Osteoblast (primary cell): ENCODE measurements at places on chromosomes 7 and 10. TPM values are rescaled to one million over a fixed set of nuclear protein-coding genes. Genes with fewer than 3 reads are reported as not detected.

Gene DLX6
- total RNA-seq, result 1.1 and 2.1 TPM in 2 replicates

Gene NRP1
- total RNA-seq, result 173 and 200 TPM in 2 replicates

Gene HTRA1
- 392 and 413 TPM in 2 replicates for total RNA-seq

Gene ZNF32
- total RNA-seq, result 34.7 and 36.2 TPM in 2 replicates

Gene VAX1
- total RNA-seq, result not detected in 2 replicates

Gene ASCC1
- total RNA-seq, result 40.2 and 50.1 TPM in 2 replicates

Gene NAT16
- not detected in 2 replicates for total RNA-seq

Gene MYOZ1
- not detected in 2 replicates for total RNA-seq

Gene TEX36
- not detected in 2 replicates for total RNA-seq

Gene KNDC1
- total RNA-seq, result under 0.01 TPM in 1 of 2 replicates, not detected in the other

GRCh38 chr7:92740700-92741126, 95.7 kb downstream of the CDK6 start:
- DNase-seq, result peak; percentile 72

DNA sequence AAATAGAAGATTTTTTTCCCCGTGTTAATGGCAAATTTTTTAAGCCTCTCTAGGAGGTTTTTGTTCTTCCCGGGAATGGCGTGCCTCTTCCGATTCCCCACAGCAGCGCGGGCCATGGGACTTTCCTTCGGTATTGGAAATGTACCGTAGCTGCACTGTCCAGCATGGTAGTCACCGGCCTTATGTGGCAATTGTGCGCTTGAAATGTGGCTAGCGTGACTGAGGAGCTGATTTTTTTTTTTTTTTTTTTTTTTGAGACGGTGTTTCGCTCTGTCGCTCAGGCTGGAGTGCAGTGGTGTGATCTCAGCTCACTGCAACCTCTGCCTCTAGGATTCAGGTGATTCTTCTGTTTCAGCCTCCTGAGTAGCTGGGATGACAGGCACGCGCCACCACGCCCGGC, 938 bp upstream of the TCTN3 start:
- DNase-seq, result no peak

GRCh38 chr7:5177060-5177459, 13.0 kb upstream of the WIPI2 start:
- peak; percentile 96 for DNase-seq

DNA sequence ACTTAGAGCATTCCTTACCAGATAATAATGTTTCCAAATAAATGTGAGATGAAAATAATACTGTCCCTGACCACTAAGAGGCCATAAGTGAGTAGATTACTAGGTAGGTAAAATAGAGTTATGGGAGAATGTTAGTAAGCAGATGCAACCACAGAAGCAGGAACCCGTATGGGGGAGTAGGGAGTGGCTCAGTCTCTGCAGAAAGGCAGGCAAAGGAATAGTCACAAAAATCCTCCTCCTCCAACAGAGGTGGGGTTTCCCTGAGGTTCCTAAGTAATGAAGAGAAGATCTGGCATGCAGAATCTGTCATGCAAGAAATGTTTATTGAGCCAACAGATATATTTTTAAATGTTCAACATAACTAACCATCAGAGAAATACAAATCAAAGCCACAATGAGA, 9.0 kb upstream of the YAE1 start:
- no peak for DNase-seq

DNA sequence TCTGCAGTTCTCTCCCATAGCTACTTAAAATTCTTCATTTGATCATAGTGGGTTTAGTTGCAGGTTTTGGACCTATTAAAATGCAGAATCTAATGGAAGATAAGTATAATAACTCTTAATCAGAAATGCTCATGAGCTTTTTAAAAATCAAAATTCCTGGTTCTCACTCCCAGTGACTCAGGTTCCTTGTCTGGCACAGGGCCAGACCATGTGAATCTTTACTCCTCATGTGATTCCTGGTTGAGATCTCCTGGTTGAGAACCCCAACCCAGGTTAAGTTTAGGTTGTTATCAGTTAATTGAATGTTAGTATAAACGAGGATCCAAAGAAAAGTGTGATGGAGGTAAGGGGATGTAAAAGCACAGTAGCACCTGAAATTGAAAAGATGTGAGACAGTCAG, 17.5 kb upstream of the TRUB1 start:
- DNase-seq, result no peak

DNA sequence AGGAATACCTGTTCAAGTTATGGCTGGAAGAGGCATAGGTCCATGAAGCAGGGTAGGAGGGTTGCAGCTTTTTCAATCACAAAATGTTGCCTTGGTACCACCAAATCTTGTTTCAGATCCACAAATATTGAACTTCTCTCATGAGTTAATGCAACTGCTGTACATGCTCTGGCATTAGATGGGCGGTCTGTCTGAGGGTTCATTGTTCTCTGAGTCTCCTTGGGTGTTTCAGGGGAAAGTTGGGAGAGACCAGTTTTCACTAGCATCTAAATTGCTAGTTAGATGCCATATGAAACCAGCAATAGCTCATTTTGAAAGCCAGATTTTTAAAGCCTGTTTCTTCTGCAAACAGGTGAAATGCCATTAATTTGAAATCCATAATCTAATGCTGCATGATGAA, 27.8 kb upstream of the ELMO1 start:
- DNase-seq, result no peak

DNA sequence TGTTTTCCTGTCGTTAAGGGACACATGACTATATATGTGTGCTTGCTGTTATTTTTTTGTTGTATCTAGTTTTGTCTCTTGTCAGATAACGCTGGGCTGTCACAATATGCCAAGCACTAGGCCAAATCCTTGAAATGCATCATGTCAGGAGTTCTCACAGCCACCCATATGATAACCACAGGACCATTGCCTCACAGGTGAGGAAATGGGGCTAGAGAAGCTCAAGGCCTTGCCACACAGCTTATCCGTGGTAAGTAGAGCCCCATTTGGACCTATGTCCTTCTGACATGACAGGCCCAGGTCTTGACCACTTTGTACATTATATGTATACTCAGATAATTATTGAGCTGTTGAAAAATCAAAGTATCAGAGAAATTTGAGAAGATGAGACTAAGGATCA, 42.0 kb upstream of the TARP start:
- no peak for DNase-seq

DNA sequence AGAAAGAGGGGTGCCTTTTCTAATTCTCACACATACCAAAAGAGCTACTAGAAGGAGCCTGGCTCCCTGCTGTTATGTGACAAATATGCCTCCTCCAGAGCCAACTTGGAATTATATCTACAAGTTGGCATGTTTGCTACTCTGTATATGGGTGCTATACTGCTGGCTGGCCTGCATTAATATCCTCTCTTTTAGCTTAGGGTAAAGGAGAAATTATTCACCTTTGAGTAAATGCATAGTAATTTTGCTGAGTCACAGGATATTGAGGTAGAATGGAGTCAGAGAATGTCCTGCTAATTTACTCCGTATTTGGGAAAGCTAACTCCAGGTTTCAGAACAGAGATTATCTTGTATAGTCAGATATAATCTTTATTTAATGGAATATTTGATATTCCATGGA, 24.2 kb upstream of the LIPN start:
- peak; percentile 21 for DNase-seq
